Activated T-helper 2 cell treated with anti-CD3 and anti-CD28 coated beads, Interferon-gamma antibody, Interleukin-2, Interleukin-4, amounts not matched to agents 10 μg/mL and 5 μg/mL and 100 μg/mL, durations not matched to agents 14 hours and 24 hours and 36 hours (primary cell): ENCODE measurements at places on chromosomes 7 and 10.
A peak's percentile ranks its signal among the peaks of the same experiment; 100 is the strongest.

DNA sequence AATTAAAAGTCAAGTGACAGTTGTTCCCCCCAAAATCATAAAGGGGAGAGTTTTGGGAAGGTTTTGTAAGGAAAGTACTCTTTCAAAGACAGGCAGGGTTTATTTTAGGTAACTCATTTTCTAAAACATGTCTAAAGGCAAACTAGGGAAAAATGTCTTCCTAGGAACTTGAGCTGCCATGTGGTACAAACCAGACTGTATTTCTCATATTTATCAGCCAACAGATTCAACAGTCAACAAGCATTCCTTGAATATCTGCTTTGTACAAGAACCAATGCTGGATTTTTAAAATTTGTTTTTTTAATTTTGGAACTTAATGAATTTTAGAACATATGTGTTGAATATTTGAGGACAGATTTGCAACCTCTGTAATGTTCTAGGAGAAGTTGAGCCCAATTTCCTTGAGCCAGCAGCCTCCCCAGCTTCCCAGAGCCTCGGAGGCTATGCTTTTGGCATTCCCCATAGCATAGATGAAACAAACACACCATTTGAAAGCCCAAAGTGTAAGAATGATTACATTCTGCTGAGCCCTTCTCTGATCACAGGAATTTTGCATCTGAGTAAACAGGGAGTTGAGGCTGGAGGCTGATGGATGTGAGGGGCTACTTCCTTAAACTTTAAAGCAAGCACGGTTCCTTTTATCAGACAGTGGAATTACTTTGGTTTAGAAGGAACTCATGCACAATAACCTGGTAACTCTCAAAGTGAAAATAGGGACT lies 345.1 kb downstream of the RNLS start:
- H3K36me3 ChIP-seq: no peaks in the 10 kb centered on the region
- H3K4me1 ChIP-seq: peaks cover 8% of the 10 kb centered on the region
- DNase-seq: no peak
- H3K4me3 ChIP-seq: no peak overlapping the region
- H3K27ac ChIP-seq: no peak overlapping the region

- no peaks in the 10 kb centered on the region for H3K27me3 ChIP-seq
- peaks cover 19% of the 10 kb centered on the region for H3K36me3 ChIP-seq
- no peak overlapping the region for H3K27ac ChIP-seq
- no peak overlapping the region for H3K4me3 ChIP-seq
These were observed 46.9 kb upstream of the NPFFR1 start for GRCh38 chr10:70330671-70331070.

- no peak overlapping the region for H3K27ac ChIP-seq
- no peaks in the 10 kb centered on the region for H3K36me3 ChIP-seq
- no peak overlapping the region for H3K4me3 ChIP-seq
- no peaks in the 10 kb centered on the region for H3K27me3 ChIP-seq
- DNase-seq: no peak
These were observed 119.9 kb upstream of the DKK1 start for GRCh38 chr10:52194191-52194590.

GRCh38 chr7:150788474-150789269 lies 11.5 kb downstream of the TMEM176B start:
- no peak overlapping the region for H3K27ac ChIP-seq
- no peak overlapping the region for H3K4me3 ChIP-seq
- peaks cover 2% of the 10 kb centered on the region for H3K4me1 ChIP-seq

- no peak overlapping the region for H3K27ac ChIP-seq
- H3K27me3 ChIP-seq: no peaks in the 10 kb centered on the region
- no peak overlapping the region for H3K4me3 ChIP-seq
- H3K36me3 ChIP-seq: peaks cover 3% of the 10 kb centered on the region
These were observed 74.4 kb downstream of the TPK1 start for GRCh38 chr7:144761493-144761892.

DNA sequence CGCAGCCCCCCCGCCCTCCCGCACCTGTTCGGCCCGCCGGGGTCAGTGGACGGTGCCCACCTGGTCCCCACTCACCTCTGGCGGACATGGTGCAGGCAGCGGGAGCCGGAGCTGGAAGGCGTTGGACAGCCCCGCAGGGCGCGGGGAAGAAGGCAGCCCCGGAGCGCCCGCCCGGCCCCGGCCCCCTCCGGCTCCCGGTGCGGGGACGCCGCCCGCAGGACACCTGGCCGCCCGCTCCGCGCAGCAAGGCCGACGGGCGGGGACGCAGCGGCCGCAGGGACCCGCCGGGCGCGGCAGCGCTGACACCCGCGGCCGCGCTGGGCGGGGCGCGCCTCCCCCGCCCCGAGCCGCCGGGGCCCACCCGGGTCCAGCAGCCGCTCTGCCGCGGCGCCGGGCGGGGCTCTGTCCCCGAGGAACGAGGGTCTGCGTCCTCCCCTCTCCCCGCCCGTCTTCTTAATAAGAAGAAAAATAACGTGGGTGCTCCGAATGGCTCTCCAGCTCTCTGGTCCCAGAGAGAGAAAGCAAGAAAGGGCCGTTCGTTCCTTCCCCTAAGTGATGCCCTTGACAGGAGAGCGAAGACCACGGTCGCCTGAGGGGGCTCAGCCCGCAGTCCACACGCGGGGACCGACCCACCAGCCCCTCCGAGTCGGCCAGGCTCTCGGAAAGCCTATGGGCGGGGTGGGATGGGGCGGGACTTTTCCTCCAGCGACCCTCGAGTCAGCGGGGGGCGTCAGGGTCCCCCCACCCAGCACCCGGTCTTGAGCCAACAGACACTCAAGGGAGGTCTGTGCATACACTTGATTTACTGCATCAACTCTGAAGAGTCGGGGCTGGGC lies 53.4 kb upstream of the FHIP2A start:
- H3K4me3 ChIP-seq: peak overlapping the region; percentile 49
- peaks cover 11% of the 10 kb centered on the region for H3K4me1 ChIP-seq
- H3K27ac ChIP-seq: no peak overlapping the region
- DNase-seq: no peak
- no peaks in the 10 kb centered on the region for H3K36me3 ChIP-seq

- H3K36me3 ChIP-seq: no peaks in the 10 kb centered on the region
- peaks cover 63% of the 10 kb centered on the region for H3K27me3 ChIP-seq
- peaks cover 26% of the 10 kb centered on the region for H3K4me1 ChIP-seq
- no peak overlapping the region for H3K27ac ChIP-seq
These were observed 26.2 kb downstream of the ABLIM1 start for GRCh38 chr10:114631666-114632417.

GRCh38 chr10:4617589-4617988 lies 208.4 kb upstream of the AKR1E2 start:
- no peaks in the 10 kb centered on the region for H3K36me3 ChIP-seq
- no peaks in the 10 kb centered on the region for H3K4me1 ChIP-seq
- no peak for DNase-seq
- H3K27me3 ChIP-seq: peaks cover 11% of the 10 kb centered on the region

- DNase-seq: no peak
- no peak overlapping the region for H3K4me3 ChIP-seq
- peaks cover 7% of the 10 kb centered on the region for H3K27me3 ChIP-seq
These were observed 61.4 kb downstream of the ST7 start for GRCh38 chr7:117014673-117015133.

DNA sequence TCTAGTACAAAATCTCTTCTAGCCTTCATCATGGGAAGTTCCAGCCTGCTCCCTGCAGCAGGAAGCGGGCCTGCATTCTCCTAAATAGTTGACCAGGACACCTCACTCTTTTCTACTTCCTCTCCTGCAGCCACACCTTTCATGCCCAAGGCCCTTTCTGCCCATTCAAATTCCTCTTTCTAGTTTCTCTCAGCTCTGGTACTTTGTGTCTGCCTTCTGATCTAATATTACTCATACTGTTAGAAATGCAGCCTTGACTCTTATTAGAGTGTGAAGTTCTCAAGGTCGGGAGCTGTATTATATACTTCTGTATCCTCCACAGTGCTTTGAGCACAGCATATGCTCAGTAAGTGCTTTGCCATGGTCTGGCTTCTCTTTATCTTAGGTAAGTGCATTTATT lies 103.1 kb downstream of the PRKCQ start:
- peaks cover 53% of the 10 kb centered on the region for H3K4me1 ChIP-seq
- H3K27me3 ChIP-seq: no peaks in the 10 kb centered on the region
- peaks cover 76% of the 10 kb centered on the region for H3K36me3 ChIP-seq
- H3K4me3 ChIP-seq: no peak overlapping the region
- no peak overlapping the region for H3K27ac ChIP-seq
- no peak for DNase-seq
